ENCODE measurements at places on chromosomes 7 and 10. TPM values are rescaled to one million over a fixed set of nuclear protein-coding genes. Genes with fewer than 3 reads are reported as not detected.

The MET gene
- 55.4 TPM for total RNA-seq

The DOCK1 gene
- 68.7 TPM for total RNA-seq

The FOXP2 gene
- 25.0 TPM for total RNA-seq

The SP8 gene
- not detected for total RNA-seq

The TFAM gene
- total RNA-seq, result 19.6 TPM

DNA sequence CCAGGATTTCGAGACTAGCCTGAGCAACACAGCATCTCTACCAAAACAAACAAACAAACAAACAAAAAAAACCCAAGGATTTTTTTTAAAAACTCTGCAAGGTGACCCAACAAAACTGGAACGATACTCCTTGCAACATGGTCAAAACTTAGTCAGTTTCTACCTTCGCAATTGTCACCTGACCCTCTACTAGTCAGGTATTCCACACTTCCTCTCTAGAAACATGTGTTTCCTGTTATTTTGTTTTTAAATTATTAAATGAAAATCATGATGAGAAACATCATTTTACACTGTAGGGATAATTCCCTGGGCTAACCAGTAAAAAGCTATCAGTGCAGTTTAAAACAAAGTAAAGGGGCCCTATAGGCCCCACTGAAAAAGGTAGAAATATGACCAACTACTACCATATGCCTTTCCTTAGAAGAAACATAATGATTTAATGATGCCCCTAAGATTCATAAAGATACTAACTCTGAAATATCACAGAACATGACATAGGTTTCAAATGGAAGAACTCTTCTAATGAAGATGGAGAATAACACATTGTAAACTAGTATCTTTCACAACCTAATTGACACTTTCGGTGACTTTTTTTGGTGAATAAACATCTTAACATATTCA is 8.7 kb downstream of the BRAF start:
- no peak for DNase-seq
- H3K4me1 ChIP-seq, result peaks cover 10% of the 10 kb centered on the region
- no peak overlapping the region for H3K4me3 ChIP-seq
- no peaks in the 10 kb centered on the region for H3K27me3 ChIP-seq
- H3K27ac ChIP-seq, result no peak overlapping the region

GRCh38 chr10:12965571-12965970 is 35.9 kb downstream of the CCDC3 start:
- peaks cover 8% of the 10 kb centered on the region for H3K36me3 ChIP-seq
- H3K4me3 ChIP-seq, result no peak overlapping the region
- H3K27me3 ChIP-seq, result no peaks in the 10 kb centered on the region
- H3K27ac ChIP-seq, result no peak overlapping the region
- DNase-seq, result no peak
- H3K4me1 ChIP-seq, result peaks cover 8% of the 10 kb centered on the region

DNA sequence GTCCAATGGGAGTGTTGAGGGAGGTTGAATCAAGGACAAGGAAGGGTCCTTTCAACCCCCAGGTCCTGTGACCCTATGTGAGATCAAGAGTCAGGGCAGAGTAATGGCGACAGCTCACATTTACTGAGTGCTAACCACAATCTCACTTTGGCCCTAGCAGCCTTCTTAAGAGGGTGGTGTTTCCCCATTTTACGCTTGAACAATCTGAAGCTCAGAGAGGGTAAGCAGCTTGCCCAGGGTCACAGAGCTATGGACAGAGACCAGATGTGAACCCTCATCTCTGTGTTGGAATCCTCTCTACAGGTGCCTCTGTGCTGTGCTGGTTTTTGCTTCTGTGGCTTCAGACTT is 102.0 kb downstream of the GRK5 start:
- H3K27ac ChIP-seq, result no peak overlapping the region
- DNase-seq, result no peak
- H3K36me3 ChIP-seq, result peaks cover 6% of the 10 kb centered on the region
- H3K4me1 ChIP-seq, result peaks cover 28% of the 10 kb centered on the region
- H3K27me3 ChIP-seq, result no peaks in the 10 kb centered on the region

- H3K27me3 ChIP-seq, result no peaks in the 10 kb centered on the region
- no peak overlapping the region for H3K27ac ChIP-seq
- no peak for DNase-seq
- peaks cover 5% of the 10 kb centered on the region for H3K4me1 ChIP-seq
- no peak overlapping the region for H3K4me3 ChIP-seq
Measured at GRCh38 chr7:124690840-124691239, 74.8 kb downstream of the GPR37 start.

GRCh38 chr7:106767498-106768323 is 97.4 kb upstream of the PIK3CG start:
- DNase-seq, result no peak
- no peaks in the 10 kb centered on the region for H3K36me3 ChIP-seq
- H3K27ac ChIP-seq, result peak overlapping the region; percentile 66
- no peaks in the 10 kb centered on the region for H3K27me3 ChIP-seq
- peak overlapping the region; percentile 39 for H3K4me3 ChIP-seq

- no peaks in the 10 kb centered on the region for H3K4me1 ChIP-seq
- no peaks in the 10 kb centered on the region for H3K27me3 ChIP-seq
- H3K36me3 ChIP-seq, result no peaks in the 10 kb centered on the region
- no peak overlapping the region for H3K4me3 ChIP-seq
Measured at GRCh38 chr7:10780400-10780747, 193.3 kb upstream of the PHF14 start.

- H3K27me3 ChIP-seq, result no peaks in the 10 kb centered on the region
- no peaks in the 10 kb centered on the region for H3K4me1 ChIP-seq
- no peak for DNase-seq
- no peak overlapping the region for H3K4me3 ChIP-seq
Measured at GRCh38 chr7:88965371-88965770, 169.8 kb upstream of the TEX47 start.

GRCh38 chr7:44608916-44609648 is 2.7 kb downstream of the OGDH start:
- H3K4me3 ChIP-seq, result no peak overlapping the region
- peaks cover 45% of the 10 kb centered on the region for H3K4me1 ChIP-seq
- no peak for DNase-seq
- H3K36me3 ChIP-seq, result peaks cover under 1% of the 10 kb centered on the region
- no peaks in the 10 kb centered on the region for H3K27me3 ChIP-seq

GRCh38 chr10:97408496-97408992 is 7.4 kb upstream of the RRP12 start:
- no peak overlapping the region for H3K4me3 ChIP-seq
- no peaks in the 10 kb centered on the region for H3K27me3 ChIP-seq

DNA sequence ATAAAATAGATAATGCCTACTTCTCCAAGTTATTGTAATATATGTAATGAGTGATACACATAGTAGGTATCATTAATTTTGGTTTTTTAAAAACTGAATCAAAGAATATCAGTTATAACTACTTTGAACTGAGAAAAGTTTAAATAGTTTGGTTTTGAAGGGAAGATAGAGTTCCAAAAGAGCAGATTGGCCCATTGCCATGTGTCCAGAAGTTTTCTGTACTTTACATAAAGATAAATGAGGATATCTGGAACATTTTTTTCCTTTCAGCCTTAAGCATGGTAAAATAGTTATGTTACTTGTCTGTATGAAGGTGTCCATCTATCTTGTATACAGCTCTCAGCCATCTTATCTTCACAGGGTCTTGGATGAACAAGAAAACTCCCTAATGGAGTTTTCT is 97.9 kb upstream of the MXI1 start:
- H3K4me1 ChIP-seq, result peaks cover 1% of the 10 kb centered on the region
- H3K27me3 ChIP-seq, result no peaks in the 10 kb centered on the region
- peaks cover 46% of the 10 kb centered on the region for H3K36me3 ChIP-seq
- H3K4me3 ChIP-seq, result no peak overlapping the region

- H3K27ac ChIP-seq, result peak overlapping the region; percentile 74
- no peak for DNase-seq
- no peaks in the 10 kb centered on the region for H3K27me3 ChIP-seq
Measured at GRCh38 chr10:94288361-94289101, 74.2 kb downstream of the NOC3L start.

GRCh38 chr7:78170815-78171214 is 372.2 kb downstream of the PHTF2 start:
- no peak overlapping the region for H3K4me3 ChIP-seq
- H3K36me3 ChIP-seq, result no peaks in the 10 kb centered on the region
- no peak for DNase-seq
- no peaks in the 10 kb centered on the region for H3K27me3 ChIP-seq

GRCh38 chr7:56175771-56176170 is 59.6 kb upstream of the NUPR2 start:
- no peaks in the 10 kb centered on the region for H3K27me3 ChIP-seq
- no peaks in the 10 kb centered on the region for H3K4me1 ChIP-seq
- H3K36me3 ChIP-seq, result peaks cover 1% of the 10 kb centered on the region

- H3K36me3 ChIP-seq, result no peaks in the 10 kb centered on the region
- H3K27me3 ChIP-seq, result peaks cover 23% of the 10 kb centered on the region
- no peaks in the 10 kb centered on the region for H3K4me1 ChIP-seq
- H3K27ac ChIP-seq, result no peak overlapping the region
Measured at GRCh38 chr10:35306852-35307251, 29.5 kb upstream of the CCNY start.

All from osteocyte (in vitro differentiated cells).